T follicular helper cell (primary cell): ENCODE measurements at places on chromosomes 1 and 21.

DNA sequence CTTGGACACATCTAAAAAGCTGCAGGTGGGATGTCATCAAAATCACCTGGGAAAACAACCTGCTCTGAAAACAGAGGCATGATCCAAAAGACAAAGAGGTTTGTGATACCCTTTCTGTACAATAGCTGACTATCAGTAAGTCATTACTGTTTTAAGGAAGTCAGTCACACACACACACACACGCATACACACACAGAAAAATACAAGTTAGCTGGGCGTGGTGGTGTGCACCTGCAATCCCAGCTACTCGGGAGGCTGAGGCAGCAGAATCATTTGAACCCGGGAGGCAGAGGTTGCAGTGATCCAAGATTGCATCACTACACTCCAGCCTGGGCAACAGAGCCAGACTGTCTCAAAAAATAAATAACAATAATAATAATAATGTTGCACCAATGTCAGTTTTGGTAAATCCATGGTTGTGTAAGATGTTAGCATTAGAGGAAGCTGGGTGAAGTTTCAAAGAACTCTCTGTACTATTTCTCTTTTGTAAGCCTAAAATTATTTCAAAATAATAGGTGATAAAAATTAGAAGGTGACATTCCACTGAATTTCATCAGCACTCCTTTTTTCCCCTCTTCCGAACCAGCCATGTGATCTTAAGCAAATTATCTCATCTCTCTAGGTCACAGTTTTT is 9.9 kb upstream of the HLCS start:
- DNase-seq: no peak

DNA sequence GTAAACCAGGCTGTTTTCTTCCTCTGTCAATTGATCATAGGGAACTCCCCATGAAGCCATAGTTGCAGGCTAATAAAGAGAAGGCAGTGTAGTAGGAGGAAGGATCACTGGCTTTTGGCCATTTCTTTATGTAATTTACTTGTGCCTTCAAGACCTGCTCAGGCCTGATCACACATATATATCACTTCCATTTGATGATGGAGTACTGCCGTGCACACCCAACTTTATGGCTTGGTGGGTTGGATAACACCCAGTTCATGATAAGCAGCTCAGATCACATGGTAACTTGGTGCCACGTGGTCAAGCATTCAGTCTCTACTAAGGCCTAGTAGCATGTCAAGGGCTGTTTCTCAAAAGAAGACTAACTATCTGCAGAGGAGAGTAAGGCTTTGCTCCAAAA is 4.1 kb downstream of the MROH9 start:
- no peak for DNase-seq

- DNase-seq: no peak
Observed at GRCh38 chr1:58524353-58524945, 22.1 kb downstream of the OMA1 start.

GRCh38 chr1:172833954-172834353 is 175.1 kb downstream of the FASLG start:
- no peak for DNase-seq

DNA sequence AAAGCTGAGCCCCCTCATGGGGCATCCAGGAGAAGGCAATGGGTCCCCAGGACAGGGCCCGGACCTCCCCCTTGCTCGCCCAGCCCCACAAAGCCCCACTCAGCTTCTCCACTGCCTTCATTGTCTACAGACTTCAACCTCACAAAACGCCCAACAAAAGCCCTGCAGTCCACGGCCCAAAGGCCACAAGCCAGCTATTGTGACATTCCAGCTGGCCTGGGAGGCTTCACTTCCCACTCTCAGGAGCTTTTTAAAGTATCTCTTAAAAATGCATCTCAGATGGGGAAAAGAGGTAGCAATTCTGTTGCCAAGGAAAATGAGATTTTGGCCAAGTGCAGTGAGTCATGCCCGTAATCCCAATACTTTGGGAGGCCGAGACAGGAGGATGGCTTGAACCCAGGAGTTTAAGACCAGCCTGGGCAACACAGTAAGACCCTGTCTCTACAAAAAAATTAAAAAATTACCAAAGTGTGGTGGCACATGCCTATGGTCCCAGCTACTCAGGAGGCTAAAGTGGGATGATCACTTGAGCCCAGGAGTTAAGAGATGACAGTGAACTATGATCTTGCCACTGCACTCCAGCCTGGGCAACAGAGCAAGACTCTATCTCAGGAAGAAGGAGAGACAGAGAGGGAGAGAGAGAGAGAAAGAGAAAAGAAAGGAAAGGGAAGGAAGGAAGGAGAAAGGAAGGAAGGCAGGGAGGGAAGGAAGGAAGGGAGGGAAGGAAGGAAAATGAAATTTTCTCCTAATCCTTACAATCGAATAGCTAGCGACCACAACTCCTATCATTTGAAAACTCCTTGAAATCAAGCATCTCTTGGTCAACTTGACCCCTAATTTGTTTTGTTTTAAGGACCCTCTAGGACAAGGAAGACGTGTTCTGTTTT is 31.4 kb upstream of the TARDBP start:
- no peak for DNase-seq

DNA sequence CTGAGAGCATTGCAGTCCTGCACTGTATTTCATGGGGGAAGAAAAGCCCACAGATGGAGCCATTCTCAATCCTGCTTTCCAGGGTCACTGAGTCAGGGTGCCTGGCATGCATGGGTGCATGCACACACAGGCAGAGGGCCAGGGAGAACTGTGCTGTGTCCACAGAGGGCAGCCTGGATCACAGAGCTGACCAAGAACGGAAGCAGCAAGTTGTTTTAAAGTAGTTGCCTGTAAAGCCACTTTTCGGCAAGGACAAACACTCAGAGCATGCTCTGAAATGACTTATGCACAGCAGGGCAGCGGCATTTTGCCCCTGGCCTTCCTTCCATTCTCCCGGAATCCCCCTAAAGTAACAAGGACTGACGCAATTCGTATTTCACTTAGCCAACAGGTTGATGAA is 3.6 kb downstream of the ERG start:
- DNase-seq: no peak

GRCh38 chr1:21855257-21856096 is 43.4 kb downstream of the LDLRAD2 start:
- DNase-seq: no peak

GRCh38 chr1:3545363-3546047 is 65.8 kb downstream of the MEGF6 start:
- no peak for DNase-seq

DNA sequence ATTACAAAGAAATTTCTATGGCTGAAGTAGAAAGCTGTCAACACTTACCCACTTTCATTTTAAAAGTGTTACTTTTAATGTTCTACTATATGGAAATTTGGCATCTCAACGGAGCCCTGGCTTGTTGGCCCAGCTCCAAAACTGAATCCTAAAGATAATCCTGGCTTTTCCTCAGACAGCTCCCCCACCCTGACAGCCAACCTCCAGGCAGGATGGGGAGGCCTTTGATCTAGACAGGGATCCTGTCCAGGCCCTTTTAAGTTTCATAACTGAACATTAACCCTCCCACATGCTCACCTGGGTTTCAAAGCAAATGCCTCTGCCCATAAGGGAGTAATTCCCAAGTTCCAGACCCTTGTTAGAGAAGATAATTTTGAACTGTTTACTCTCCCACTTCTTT is 99.3 kb upstream of the RALGPS2 start:
- no peak for DNase-seq

- DNase-seq: no peak
Observed at GRCh38 chr1:114099268-114099667, 54.4 kb downstream of the SYT6 start.

DNA sequence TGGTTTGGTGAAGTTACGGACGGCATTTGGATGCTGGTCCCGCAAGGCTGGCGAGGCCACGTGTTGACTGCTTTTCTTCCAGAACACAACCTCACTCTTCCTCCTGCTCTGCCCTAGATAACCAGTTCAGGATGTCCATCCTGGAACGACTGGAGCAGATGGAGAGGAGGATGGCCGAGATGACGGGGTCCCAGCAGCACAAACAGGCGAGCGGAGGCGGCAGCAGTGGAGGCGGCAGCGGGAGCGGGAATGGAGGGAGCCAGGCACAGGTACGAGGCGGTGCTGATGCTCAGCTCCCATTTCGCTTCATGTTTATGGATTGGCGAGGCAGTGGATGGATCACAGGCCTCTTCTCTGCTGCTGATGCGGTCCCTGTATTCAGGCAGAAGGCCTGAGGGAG is 38.8 kb upstream of the VAMP3 start:
- DNase-seq: no peak

DNA sequence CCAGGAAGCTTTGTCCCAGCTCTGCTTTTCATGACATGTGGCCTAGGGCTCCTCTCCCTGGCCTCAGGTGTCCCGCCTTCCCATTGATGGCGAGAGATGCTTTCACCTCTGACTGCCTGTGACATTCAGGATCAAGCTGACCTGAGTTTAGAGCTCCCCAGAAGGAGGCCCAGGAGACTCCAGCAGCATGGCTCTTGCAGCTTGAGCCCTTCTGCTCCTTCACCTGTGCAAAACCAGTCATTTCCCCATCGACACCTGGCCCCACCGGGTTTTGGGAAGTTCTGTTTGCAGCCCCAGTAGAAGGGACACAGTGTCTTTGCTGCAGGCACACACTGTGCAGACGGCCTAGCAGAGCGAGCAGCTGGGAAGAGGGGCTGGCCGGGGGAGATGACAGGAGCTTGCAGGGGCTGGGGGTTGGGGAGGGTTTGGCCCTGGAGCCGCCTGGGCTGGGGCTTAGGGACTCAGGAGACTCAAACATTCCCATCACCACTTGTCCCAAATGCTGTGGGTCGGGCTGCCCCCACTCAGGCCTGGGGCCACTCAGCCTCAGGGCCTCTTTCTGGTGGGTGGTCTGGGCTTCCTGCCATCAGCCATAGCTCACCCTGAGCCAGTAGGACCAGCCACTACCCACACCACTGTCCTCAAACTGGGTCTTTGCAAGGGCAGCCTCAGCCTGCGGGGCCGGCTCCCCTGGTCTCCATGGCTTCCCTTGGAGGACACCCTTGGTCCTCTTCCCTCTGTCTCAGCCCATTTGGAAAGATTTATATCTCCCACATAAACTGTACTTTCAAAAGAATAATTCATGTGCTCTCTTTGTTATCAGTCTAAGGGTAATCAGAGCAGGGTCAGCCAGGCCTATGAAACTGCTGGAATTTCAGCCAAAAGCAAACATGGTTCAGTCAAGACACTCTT is 3.8 kb upstream of the EDN2 start:
- DNase-seq: no peak

DNA sequence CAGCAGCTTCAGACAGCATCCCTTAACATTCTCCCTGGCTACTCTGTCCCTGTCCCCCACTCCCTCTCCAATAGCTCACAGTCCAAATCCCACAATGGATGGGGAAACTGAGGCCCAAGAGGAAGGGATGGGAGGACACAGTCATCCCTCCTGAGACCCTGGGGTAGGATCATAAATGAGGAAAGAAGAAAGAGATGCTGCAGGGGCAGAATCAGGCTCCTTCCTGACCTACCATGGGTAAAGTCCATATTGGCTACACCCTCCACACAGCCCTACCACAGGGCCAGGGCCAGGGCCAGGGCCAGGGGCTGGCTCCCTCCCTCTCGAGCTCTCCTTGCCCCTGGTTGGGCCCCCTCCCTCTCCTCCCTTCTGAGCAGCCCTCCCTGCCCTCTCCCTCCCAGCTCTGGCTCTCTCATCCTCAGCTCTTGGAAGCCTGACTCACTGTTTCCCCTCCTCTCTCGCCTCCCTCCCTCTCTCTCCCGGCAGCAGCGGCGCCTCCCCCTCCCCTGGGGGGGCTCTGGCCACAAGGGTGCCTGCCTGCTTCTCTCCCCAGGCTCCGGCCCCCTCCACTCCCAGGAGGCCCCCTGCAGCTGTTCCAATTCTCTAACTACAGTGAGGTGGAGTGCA is 4.9 kb downstream of the AHDC1 start:
- no peak for DNase-seq

DNA sequence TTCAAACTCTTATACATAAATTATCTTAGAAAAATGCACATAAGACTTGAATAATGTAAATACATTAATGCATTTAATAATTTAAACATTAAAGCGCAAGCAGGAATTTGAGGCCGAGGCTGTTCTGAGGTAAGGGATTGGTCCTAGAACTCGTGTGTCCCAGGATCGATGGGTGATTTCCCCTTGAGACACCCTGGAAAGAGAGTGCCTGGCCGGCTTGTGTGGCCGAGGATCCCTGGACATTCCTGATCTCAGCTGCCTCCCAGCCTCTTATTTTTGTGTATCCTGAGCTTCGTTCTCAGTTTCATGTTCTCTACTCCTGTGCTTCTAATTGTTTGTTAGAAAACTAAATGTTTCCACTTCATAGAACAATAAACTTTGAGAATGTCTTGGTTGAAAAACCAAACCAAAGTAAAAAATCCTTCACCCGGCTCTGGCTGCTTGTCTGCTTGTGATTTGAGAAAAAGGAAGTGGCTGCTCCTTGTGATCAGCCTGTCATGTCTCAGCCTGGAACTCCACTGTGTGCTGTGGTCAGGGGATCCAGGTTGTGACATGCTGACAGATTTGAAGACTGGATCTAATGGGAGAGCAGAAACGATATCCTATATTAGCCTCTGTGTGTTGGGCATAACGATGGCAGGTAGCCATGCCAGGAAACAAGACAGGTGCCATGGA is 40.7 kb downstream of the PEX14 start:
- DNase-seq: no peak

DNA sequence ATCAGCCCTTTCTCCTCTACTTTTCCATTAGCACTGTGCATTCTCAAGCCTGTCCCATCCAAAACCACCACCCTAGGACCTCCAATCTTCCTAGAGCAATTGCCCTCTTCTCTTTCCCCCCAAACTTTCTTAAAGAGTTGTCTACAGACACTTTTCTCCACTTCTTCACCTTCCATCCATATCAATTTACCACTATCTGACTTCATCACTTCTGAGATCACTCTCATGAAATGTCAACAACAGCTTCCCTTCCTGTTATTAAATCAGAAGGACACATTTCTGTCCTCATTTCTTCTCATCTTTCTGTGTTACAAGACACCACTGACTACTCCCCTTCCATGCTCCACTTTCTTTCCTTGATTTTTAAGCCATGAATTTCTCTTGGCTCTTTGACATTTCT is 36.0 kb upstream of the CFAP298 start:
- no peak for DNase-seq

GRCh38 chr1:10160907-10161490 is 49.4 kb upstream of the KIF1B start:
- DNase-seq: no peak

DNA sequence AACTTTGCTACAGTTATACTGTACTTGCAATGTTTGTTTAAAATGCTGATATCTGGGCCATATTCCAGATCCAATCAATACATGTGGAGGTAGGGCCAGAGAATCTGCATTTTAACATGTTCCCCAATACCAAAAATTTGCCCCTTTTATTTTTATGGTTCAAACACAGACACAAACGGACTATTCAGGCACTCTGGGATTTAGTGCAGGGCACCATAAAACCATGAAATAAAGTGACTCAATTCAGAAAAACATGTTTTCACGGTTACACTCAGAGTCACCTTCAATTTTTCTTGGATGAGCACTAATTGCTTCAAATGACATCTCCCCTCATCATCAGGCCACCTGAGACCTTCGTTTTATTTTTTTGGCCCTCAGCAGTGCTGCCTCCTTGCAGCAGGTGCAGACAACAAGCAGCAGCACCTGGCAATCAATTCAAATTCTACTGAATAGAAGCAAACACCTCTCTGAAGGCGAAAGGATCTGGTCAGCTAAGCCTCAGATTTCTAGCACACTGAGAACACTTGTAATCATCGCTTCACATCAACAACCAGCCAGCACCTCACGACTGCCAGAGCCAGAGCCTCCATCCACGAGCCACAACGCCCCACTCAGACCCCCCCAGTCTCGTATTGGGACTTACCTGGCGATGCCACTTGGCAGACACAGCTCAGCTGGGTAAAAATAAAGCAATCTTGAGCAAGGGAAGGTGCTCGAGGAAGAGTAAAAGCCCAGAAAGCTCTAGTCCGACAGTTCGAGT is 1.1 kb downstream of the ERO1B start:
- peak; percentile 24 for DNase-seq
